Prostate gland (tissue), 2 donors: ENCODE measurements at places on chromosomes 3 and 15. TPM values are rescaled to one million over a fixed set of nuclear protein-coding genes. Genes with fewer than 3 reads are reported as not detected.

DNA sequence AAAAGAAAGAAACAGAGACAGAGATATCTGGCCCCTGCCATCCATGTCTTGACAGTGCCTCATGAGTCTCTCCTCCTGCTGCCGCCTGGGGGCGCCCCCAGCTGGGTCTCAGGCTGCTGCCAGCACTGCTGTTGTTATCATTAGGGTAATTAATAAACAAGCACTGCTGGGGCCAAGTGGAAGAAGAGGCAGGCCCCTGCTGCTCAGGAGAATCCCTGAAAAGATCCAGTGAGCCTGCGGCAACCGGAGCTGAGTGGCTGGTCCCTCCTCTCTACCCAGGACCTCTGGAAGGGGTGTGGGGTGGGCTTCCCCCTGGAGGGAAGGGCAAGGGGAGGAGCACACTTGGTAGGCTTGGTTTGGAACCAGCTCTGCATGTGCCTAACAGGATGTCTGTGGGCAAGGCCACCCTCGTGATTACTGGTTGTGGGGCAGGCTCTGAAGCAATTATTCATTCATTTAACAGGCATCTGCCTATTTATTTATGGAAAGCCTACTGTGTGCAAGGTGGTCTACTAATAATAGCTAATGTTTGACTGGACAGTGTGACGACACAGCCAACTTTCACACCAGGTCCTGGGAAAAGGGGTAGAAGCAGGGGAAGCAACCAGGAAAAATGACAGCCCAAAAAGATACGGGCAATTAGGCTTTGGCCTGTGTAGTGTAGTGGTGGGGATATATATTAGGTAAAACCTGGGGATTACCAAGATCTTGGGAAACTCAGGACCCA is 1.2 kb upstream of the TYRO3 start:
- no peaks in the 10 kb centered on the region for H3K4me1 ChIP-seq
- H3K36me3 ChIP-seq: no peaks in the 10 kb centered on the region
- no peak overlapping the region for H3K27ac ChIP-seq
- DNase-seq: no peak
- H3K27me3 ChIP-seq: no peaks in the 10 kb centered on the region
- no peak overlapping the region for H3K4me3 ChIP-seq

- H3K4me1 ChIP-seq: no peaks in the 10 kb centered on the region
- H3K27me3 ChIP-seq: no peaks in the 10 kb centered on the region
- peak overlapping the region; percentile 57 for H3K27ac ChIP-seq
- peak; percentile 55 for DNase-seq
Measured at GRCh38 chr15:29438703-29439055, 169.1 kb upstream of the NSMCE3 start.

DNA sequence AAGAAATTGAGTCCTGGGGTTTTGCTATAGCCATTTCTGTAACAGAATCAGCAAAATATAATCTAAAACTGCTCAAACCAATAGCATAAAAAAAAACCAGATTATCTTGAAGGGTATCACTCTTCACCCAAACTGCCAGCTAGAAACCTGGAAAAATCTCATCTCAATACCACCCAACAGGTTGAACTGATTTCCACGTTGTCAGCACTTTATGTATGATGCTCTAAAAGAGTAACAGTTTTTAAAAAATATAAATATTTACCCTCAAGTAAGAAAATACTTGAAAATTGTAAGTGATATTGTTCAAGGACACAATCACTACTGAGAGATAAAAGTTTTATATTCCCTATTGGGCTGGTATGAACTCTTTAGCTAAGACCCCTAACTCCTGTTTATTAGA is 451.3 kb downstream of the EPHA3 start:
- no peaks in the 10 kb centered on the region for H3K27me3 ChIP-seq
- no peak overlapping the region for H3K4me3 ChIP-seq
- no peaks in the 10 kb centered on the region for H3K36me3 ChIP-seq
- DNase-seq: no peak
- H3K4me1 ChIP-seq: no peaks in the 10 kb centered on the region

GRCh38 chr15:101538996-101539395 is 49.5 kb upstream of the PCSK6 start:
- H3K36me3 ChIP-seq: no peaks in the 10 kb centered on the region
- DNase-seq: no peak
- no peak overlapping the region for H3K27ac ChIP-seq
- no peaks in the 10 kb centered on the region for H3K27me3 ChIP-seq
- no peak overlapping the region for H3K4me3 ChIP-seq

DNA sequence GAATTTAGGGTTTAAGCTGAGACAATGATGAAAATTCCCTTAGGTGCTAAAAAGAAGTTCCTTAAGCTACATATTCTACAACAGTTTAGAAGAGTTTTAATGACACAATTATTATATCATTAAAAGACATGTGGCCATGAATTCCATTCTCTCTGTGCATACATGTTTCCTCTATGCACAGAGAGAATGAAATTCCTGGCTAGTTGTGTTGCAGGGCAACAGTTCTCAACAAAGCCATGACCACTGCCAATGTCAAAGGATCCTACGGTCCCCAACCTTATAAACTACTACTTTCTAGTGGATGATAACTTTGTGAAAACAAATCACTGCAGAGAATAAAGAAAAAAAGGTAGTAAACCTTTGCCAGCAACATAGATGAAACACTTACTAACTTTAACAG is 122.7 kb downstream of the OTOL1 start:
- H3K4me3 ChIP-seq: no peak overlapping the region
- no peaks in the 10 kb centered on the region for H3K27me3 ChIP-seq
- H3K27ac ChIP-seq: no peak overlapping the region
- DNase-seq: no peak
- H3K36me3 ChIP-seq: no peaks in the 10 kb centered on the region

- H3K36me3 ChIP-seq: no peaks in the 10 kb centered on the region
- H3K4me1 ChIP-seq: no peaks in the 10 kb centered on the region
- H3K4me3 ChIP-seq: no peak overlapping the region
Measured at GRCh38 chr3:28542351-28542750, 193.7 kb upstream of the AZI2 start.

The ANKUB1 gene
- not detected for total RNA-seq

The TRIM59 gene
- total RNA-seq: 3.2 TPM

The GOLGA6B gene
- not detected for total RNA-seq

The AADACL2 gene
- total RNA-seq: not detected
